NCI-H1105 (cell line): ENCODE measurements at places on chromosomes 2 and 18.

DNA sequence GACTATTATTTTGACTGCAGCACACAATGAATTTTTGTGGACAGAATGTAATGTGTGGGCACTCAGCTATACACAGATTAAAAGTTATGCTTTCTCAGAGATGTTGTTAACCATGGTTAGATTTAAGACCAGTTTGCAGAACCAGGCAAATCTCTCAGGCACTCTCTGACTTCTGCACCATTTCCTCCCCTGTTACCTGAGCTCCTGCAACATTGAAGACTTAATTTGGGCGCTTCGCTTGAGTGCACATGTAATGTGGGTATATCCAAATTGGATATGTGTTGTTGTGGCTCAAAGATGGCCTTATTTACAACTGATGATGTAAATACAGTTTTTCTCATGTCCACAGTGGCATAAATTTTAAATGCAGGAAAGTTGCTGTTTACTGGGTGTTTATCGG is 469.4 kb downstream of the PTPRM start:
- DNase-seq: no peak

GRCh38 chr2:161708350-161708975 is 84.2 kb downstream of the SLC4A10 start:
- DNase-seq: no peak

DNA sequence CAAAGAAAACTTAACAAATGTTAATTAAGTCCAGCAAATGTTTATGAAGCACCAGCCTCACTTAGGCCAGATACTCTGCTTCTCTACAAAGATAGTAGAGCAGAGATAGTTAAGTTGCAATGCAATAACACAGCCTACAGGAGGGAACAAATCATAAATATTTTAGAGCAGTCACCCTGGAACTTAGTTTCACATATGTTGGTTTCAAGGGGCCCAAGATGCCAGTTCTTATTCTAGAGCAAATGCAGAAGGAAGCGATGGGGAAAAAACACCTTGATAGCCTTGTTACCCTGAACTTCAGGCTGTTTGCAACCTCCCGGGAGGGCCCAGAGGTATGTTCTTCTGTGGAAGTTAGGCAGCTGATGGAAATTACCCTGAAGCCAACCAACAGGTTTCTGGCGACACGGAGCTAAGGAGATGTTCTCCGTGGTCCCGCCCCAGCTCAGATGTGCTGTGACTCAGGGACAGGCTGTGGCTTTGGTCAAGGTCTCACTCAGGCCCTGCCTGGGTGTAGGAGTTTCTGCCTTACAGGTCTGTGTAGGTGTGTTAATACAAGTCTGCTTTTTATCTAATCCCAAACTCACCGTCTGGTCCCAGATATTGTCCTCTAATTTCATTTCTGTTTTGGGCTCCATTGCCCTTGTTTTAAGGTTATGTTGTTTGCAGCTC is 3.8 kb downstream of the CTIF start:
- no peak for DNase-seq

DNA sequence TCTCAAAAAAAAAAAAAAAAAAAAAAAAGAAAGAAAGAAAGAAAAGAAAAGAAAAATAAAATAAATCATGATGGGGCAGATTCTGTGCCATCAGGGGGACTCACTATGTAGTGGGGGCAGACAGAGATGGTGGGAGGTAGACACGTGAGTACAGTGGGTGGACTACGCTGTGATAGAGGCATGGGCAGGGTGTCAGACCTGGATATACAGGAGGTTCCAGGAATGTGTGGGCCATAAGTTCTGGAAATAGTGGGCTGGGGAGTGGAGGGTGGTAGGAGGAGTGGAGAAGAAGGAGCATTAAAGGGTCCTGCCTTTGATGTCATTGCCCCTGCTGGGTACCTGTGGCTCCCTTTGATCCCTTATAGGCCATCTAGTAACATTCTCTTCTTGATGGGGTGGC is 8.8 kb upstream of the WNT6 start:
- no peak for DNase-seq

DNA sequence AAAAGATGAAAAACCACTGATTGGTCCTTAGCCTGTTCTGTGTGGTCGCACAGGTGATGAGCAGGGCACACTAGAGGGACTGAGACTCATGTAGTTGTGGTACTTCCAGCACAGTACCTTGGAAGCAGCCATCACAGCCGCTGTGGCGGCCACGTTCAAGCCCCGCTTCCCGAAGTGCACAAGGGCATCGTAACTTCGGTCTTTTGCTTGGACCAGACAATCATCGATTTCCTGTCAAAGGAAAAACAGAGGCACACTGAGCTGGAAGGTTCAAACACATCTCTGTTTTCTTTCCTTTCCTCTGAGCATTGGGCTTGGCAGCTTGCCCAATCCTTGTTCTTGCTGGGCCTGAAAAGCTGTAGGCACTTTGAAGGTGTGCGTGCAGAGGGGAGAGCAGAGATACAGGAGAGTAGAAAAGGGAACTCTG is 52.6 kb downstream of the MRPL35 start:
- DNase-seq: no peak

DNA sequence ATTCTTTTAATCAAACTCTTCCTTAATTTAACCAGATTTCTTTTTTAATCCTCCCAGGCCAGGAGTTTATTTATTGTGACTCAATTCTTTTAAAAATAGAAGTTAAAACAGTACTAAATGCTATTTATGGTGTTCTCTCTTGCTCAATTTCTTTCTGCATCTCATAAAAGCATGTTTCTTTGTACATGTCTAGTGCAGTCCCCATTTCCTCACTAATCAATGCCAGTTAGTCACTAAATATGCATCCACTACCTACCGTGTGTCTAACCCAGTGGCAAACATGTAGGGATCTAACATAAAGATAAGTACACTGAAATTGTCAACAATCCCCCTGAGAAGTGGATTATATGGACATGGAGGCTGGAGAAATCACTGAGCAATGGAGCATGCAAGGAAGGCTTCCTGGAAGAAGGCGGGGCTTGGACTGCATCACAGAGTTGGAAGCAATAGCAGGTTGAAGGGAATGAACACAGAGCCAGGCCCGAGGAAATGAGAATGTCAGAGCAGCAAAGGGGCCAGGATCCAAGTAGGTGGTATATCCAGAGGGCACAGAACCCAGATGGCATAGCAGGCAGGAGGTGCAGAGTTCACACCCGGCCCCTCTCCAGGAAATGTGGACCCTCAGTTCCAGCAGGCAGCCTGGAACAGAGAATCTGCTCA is 105.3 kb upstream of the FOSL2 start:
- no peak for DNase-seq

DNA sequence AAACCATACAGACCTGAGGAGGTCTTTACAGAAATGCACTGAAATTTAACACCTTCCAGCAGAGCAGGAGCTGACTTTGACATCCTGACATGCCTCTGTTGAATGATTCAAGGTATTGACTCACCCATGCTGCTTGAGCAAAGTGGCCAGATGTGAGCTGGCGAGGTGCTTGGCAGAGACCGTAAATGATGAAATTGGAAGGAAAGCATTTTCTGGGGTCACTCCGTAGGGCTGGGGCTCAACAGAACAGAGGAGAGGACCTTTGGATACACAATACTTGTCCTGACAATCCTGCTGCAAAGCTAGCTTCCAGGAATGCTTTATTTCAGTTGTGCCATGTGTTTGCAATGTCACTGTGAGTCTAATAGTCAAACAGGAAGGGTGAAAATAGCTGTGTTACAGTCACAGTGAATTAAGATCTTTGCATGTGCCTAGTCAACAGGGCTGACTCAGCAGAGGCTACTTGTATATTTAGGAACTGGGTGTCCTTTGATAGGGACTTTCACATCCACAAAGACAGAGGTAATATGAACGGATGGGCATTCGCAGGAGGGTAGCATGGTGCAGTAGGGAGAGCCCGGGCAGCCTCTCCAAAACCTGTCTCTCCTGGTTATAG is 31.6 kb upstream of the NCK2 start:
- no peak for DNase-seq

DNA sequence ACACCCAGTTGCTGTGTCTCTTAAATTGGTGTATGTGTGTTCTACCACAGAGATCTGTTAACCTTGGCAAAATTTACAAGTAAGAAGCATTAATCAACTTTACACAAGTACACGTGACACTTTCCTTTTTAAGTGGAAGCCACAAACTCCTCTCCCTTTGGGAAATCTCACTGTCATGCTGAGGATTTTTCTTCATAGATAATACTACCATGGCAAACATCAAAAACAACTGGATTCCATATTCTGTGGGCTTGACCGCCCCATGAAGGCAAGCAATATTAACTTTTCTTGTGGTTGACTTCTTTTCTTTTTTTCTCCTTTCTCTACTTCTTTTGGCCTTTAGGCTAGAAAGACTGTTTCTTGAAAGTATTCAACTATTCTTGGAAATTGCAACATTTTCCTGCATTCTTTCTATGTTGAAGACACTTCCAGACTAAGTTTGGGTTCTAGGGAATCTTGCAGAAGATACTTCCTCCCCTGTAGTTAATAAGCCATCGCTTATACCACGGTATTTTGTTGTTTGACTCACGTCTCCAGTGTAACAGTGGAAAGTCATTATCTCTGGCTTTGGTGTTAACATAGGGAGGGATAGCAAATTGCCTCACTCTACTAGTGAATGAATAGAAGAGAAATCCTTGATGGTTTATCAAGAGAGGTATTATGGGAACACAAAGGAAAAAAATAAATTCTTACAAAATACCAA is 79.5 kb downstream of the SLC8A1 start:
- no peak for DNase-seq

GRCh38 chr2:98543842-98544241 is 64.5 kb downstream of the COA5 start:
- DNase-seq: no peak

- no peak for DNase-seq
Observed at GRCh38 chr2:38516526-38516925, 86.2 kb downstream of the HNRNPLL start.

- no peak for DNase-seq
Observed at GRCh38 chr2:71939588-71940535, 207.8 kb downstream of the CYP26B1 start.

GRCh38 chr2:30679426-30680088 is 127.7 kb downstream of the CAPN13 start:
- DNase-seq: no peak

GRCh38 chr2:211599146-211599545 is 939.5 kb downstream of the ERBB4 start:
- DNase-seq: no peak

- peak; percentile 5 for DNase-seq
Observed at GRCh38 chr2:138373993-138374408, 127.6 kb upstream of the SPOPL start.

DNA sequence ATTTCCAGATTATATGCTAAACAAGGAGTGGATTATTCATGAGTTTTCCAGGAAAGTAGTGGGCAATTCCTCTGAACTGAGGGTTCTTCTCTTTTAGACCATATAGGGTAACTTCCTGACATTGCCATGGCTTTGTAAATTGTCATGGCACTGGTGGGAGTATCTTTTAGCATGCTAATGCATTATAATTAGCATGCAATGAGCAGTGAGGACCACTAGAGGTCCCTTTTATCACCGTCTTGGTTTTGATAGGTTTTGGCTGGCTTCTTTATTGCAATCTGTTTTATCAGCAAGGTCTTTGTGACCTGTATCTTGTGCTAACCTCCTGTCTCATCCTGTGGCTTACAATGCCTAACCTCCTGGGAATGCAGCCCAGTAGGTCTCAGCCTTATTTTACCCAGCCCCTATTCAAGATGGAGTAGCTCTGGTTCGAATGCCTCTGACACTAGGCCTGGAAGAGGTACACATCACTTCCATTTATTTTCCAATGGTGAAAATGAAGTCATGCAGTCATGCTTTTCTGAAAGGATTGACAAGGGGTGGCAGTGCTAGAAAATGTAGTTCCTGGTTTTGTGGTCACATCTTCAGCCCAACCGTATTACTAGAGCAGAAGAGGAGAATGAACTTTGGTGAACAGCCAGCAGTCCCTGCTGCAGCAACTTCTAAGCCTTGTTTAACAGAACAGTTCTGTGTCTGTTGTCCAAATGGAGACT is 26.6 kb upstream of the ITGA4 start:
- no peak for DNase-seq

DNA sequence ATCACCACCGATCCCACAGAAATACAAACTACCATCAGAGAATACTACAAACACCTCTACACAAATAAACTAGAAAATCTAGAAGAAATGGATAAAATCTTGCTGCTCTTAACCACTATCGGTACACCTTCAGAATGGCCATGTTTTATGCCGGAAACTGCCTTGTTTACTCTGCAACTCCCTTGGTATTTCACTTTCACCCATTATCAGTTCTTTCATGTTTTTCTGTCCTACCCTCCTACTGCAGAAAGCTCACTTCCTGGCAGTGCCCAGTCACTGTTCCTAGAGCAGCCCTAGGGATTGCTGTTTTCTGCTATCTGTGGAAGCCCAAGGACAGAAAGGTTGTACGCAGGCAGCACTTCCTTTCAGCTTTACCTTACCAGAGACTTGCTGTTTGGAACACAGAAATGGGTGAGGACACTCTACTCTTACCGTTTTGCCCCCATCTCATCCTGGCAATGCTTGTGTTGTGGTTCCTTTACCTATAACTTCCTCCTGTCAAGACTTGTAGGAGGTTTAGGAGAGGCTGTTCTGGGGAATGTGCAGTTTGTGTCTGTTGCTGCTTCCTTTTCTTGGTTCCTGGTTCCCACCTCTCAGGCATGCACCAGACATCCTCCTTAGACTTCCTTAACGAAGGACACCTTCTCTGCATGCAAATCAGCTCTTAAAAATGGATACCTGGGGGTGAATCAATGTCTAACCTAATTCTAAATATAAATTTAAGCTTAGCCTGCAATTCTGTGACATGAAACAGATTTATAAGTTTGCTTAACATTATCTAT is 394.4 kb downstream of the SPAG16 start:
- no peak for DNase-seq

DNA sequence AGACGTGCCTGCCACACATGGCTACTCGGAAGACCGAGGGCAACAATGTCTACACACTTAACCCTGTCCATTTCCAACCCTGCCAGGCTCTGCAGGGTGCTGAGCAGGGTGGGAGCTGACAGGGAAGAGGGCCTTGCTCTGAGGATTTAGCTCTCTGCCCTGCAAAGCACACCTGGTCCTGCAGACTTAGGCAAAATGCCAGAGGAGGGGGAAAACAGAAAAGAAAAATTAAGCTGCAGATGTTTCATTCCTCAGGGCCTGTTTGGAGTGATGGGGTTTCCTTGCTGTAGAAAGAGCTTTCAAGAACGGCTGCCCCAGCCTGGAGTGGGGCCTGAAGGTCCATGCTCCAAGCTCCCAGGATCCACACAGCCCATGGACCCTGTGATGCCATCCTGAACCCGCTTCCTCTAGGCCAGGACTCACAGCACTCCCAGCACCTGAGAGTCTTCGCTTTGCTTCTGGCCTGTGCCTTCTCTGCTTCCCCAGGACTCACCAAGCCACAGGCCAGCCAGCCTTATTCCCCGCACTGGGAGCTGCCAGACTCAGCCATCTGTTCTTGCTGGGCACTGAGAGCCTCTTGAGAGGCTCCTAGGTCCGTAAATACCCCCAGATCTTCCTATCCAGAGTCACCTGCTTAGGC is 9.1 kb upstream of the TEX51 start:
- DNase-seq: no peak
